ENCODE measurements at places on chromosomes 1 and 21. TPM values are rescaled to one million over a fixed set of nuclear protein-coding genes. Genes with fewer than 3 reads are reported as not detected.

Gene URB2
- 8.8 TPM for total RNA-seq

Gene RNF186
- total RNA-seq: not detected

Gene MYOG
- not detected for total RNA-seq

Gene CALML6
- total RNA-seq: 0.17 TPM

Gene TMEM51
- 6.1 TPM for total RNA-seq

Gene EPHA8
- not detected for total RNA-seq

Gene MIXL1
- not detected for total RNA-seq

Gene ATP1A4
- total RNA-seq: 0.26 TPM

Gene PADI2
- total RNA-seq: not detected

Gene PIGV
- 17.2 TPM for total RNA-seq

Gene B3GALNT2
- total RNA-seq: 47.0 TPM

Gene APCS
- total RNA-seq: not detected

Gene SPRR4
- not detected for total RNA-seq

Gene CXADR
- 9.9 TPM for total RNA-seq

Gene PROK1
- total RNA-seq: not detected

Gene PTAFR
- under 0.01 TPM for total RNA-seq
